ENCODE measurements at places on chromosomes 1 and 21.

- DNase-seq: no peak
Measured at GRCh38 chr1:153610811-153611301, 2.1 kb downstream of the S100A16 start.

DNA sequence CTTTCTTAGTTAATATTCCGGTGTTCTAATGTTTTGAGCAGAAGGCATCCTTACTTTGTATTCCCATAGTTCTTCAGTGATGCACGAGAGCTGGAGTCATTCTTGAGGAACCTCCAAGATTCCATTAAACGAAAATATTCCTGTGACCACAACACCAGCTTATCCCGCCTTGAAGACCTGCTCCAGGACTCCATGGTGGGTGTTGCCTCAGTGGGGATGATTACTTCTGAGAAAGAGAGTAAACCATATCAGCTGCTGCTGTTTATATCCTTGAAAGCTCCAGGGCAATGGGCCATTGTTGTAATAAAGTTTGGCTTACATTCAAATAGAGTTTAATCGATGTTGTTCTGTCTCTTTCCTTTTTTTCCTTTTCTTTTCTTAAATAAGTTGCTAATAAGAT lies 93.1 kb downstream of the MACF1 start:
- DNase-seq: no peak

DNA sequence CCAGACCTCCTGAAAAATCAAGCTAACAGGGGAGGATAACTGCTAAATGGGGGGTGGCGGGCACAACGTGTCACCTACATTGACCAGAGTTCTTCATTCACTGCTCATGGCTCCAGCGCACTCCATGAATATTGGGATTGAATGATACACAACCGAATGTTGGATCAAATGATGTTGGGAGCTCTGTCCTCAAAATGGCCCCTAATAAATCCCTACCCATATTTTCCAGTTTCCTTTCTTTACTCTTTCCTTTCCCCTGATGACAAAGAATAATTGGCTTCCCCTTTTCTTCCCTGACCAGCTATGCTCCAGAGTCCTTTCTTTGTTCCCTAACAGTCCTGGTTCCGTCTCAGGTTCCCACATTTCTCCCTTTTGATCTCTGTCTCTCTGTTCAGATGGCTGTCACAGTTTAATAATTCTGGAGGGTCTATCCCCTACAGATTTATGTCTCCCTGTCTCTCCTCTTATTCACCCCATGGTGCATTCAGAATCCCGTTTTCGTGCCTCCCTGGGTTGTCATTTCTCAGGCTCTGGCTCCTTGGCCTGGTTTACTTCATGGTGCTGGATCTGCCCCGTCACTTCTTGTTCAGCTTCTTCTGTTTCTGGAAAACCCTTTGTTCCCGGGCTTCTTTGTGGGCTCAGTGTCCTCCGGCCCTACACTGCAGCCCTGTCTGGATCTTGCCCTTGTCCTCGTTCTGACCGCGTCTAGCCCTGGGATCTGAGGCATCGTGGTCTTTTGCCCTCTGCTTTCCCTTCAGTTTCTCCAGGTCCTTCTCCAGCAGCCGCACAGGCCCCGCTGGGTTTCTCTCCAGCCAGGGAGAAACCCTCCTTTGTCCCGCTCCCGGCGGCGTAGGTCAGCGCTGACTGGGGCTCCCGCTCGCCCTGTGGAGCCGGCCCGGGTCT lies 78.3 kb downstream of the NDUFS5 start:
- no peak for DNase-seq

DNA sequence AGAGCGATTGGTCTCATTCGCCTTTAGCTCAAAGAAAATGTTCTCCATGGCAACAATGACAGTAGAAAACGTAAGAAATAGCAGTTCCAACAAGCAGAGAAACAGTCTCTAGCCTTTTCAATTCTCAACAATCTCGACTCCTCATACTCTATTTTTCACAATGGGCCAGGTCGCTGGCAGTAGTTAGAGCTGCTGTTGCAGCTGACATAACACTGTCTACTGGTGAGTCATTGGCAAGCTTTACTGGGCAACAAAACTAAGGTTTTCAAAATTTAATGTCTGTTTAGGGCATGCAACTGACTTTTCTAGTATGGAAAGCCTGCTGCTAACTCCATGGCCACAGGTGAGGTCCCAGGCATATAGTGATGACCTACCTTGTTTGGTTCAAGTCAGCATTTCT lies 221.1 kb upstream of the KAZN start:
- DNase-seq: no peak

DNA sequence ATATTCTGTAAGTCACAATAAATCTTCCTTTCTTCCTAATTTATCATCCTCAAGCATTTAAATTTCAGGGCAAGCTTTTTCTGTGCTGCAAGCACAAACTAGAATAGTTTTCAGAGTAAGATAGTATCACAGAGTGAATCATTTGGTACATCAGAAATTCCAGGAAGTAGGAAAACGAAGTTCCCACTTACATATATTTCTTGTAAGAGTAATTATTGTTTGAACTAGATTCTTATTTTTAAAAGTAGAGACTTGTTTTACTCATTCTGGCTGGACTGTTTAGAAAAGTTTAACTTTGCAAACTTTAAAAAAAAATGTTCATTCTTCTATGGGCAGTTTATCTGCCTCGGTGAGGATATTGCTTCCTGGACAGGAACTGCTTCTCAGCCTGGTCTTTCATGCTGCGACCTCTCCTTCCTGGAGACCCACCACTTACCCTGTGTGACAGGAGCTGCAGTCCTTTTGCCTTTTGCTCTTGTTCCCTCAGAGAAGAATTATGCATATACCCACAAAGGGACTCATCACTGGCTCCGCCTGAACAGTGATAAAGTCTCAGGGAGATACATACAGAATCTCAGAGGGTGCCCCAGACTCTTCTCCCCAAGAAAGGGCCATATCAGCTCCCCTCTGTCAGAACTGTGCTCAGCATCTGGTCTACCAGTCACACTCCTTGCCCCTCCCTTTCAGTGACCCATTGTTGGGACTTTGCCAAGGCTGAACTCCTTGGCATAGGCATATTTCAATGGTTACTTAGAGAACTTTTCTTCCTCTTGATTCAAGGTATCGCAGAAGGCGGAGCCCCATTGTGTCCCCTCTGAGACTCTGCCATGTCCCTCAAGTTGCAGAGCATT lies 102.7 kb upstream of the CD55 start:
- no peak for DNase-seq

GRCh38 chr1:4965346-4966075 lies 311.1 kb downstream of the AJAP1 start:
- no peak for DNase-seq

All from kidney glomerular epithelial cell (primary cell).